ENCODE measurements at places on chromosomes 16 and 17.

GRCh38 chr17:73526952-73527351 is 117.3 kb downstream of the SDK2 start:
- DNase-seq, result no peak

DNA sequence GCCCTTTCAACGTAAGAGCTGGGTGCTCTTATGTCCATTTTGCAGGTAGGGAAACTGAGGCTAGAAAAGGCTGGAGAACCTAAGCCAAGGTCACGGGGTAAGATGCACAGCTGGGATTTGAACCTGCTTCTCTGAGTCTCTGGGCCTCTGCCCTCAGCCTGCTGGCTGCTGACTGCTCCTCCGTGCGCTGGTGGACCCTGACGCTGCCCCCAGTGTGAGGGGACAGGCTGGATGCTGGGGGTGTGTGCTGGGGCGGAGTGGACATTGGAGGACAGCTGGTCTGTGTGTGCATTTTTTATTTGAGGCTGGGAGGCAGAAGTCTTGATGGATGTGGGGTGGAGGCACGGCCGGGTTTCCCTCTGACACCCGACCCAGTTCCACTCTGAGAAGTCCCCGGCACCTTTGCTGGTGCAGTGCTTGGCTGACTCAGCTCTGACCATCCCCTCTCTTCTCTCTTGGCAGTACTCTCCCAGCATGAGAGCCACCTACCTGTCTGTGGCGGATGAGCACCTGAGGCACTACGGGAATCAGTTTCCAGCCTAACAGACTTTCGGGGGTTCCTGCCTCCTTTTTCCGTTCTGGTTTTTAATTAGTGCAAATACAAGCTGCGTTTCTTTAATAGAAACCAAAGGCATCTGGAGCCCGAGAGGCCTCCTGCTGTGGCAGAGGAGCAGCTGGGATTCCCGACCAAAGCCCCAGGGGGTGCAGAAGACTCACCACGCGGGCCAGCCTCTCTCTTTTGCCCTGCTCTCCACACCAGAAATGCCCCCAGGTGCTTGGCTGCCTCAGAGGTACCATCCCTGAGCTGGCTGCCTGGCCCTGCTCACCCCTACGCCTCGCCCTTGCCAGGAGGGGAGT is 14.1 kb upstream of the DNAI2 start:
- no peak for DNase-seq

DNA sequence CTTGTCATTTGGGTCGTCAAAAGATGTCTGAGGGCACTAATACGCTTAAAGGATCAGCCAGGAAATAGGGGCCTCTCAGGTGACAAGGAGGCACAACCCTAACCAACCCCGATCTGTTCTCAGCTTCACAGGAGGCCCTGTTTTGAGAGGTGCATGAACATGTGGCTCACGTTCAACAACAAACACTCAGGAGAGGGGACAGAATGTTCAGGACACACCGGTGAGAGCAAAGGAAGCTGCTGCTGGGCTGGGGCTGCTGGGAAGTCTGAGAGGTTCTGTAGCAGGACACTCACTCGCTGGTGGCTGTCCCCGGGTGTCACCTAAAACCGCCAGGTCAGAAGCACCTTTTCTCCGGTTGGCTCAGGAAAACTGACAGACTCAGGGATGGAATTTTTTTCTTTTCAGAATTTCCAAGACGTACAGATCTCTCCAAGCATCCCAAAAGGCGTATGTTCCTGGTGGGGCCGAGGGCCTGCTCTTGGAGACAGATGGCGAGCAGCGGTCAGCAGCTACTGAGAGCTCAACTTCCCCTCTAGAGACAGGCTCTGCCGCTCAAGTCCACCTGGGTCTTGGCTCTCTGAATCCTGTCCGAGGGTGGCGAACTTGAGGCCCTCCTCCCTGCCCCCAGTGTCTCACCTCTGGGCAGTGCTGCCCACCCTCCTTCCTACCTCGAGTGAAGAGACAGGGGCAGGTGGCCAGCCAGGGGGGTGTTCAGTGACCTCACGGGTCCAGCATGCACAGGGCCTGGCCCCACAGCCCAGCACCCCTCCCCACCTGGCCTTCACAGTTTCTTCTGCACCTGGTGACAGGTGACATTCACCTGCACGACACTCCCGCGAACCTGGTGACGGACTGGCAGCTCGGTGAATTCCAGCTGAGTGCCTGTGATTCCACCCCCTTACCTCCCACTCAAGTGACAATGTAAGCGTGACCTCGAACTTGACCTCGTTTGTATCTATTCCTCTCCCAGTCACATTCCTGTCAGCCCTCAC is 22.9 kb downstream of the CLUH start:
- DNase-seq, result no peak

DNA sequence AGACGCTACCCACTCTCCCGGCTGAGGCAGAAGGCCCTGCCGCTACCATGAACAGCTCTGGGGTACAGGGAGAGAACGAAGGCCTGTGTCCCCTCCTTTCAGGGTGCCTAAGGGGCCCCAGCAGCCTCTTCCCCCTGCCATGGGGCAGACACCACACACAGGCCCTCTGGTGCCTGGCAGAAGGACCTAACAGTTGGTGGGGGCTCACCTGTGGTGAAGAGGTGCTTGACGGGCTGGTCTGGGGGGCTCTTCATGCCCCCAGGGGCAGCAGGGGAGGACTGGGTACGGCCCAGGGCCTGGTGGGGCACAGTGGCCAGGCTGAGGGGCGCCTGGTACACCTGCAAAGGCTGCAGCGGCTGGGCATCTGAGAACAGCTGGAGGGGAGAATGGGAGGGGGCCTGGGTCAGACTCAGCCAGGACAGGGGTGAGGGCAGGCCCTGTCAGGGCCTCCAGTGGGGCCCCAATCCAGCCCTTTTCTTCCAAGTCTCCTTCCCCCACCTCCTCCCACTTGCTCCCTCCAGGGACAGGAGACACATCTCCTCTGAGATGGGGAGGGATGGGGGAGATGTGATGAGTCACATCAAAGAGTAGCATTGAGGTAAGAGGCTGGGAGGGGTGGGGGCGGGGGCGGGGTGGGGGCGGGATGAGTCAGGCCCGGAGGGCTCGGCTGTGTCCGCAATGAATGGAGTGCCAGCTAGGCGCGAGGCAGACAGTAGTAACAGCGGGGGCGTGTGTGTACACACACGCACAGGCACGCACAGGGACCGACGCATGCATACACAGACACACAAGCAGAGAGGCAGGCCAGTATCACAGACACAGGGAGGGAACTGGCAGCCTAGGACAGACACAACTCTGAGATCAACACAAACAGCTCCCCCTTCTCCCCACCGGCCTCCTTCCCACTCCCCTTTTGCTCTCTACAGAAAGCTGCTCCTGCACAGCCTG is 16.1 kb downstream of the G6PC3 start:
- DNase-seq, result peak; percentile 98

DNA sequence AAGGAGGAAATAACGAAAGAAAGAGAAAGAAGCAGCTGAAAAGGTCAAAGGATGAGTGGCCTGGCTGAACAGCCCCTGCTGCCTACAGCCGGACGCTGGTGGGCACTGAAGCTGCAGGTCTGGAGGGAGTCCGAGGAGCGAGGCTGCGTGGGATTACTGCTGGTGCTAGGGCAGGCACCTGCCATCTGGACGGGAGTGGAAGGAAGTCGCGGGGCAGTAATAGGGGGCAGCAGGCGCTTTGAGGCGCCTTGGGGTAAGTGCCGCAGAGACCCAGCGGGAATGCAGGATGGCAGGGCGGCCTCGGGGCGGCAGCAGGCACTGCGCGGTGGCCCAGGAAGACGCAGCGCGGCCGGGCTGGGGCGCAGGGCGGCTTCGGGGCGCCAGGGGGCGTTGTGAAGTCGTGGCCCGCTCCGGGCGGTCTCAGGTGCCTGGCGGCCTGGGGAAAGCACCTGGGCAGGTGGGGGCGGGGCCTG is 303 bp upstream of the SCNN1G start:
- DNase-seq, result peak; percentile 46

DNA sequence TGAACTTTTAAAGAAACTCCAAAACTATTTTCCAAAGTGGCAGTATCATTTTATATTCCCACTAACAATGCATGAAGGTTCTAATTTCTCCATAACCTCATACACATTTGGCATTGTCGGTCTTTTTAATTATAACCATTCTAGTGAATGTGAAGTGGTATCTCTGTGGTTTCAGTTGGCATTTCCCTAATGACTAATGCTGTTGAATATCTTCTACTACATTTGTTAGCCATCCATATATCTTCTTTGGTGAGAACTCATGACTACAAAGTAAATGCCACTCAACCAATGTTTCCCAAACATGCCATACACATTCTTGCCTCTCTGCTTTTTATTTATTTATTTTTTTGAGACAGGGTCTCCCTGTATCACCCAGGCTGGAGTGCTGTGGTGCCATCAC is 31.7 kb upstream of the TAOK1 start:
- DNase-seq, result peak; percentile 31

- DNase-seq, result no peak
Measured at GRCh38 chr17:73290399-73291259, 21.2 kb downstream of the CDC42EP4 start.

GRCh38 chr16:50559804-50560514 is 11.8 kb downstream of the NKD1 start:
- no peak for DNase-seq

DNA sequence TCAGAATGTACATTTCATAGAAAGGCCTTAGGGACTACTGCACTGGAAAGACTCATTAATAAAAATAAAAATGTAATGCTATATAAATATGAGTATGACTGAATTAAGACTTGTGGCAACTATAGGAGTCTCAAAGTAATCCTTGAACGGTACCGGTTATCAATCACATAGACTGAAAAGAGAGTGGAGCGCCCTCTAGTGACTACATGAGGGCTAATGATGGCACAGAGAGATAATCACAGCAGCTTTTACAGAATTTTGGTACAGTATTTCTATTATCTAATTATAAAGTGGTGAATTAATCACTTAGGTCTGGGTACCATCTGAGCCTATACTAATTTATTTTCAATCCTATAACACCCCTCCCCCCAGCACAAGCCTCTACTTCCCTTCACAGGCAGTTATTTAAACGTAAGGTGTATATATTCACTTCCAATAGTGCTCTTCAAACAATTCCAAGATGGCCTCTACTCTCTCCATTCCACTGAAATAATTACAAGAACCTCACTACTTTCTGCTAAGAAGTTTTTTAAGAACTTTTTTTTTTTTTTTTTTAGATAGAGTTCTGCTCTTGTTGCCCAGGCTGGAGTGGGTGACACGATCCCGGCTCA is 40.7 kb upstream of the ANKFY1 start:
- DNase-seq, result peak; percentile 51

DNA sequence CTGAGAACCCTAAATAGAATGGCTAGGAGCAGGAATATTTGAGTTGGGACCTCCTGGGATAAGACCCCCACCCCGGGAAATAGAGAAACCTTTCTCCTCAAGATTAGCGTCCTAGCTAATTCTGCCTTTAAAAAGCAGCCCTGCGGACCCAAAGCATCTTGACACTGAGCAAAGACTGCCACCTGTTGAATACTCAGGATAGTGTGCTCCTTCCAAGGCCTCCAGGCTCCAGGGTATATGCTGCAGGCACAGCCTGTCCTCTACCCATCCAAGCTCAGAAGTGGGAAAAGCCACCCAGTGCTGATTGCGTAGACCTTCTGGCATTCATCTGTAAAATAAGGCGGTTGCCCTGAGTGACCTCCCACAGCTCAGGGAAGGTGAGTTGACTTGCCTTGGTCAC is 456.2 kb upstream of the DYNLRB2 start:
- DNase-seq, result peak; percentile 47

GRCh38 chr17:19301973-19302372 is 60.5 kb downstream of the B9D1 start:
- no peak for DNase-seq

DNA sequence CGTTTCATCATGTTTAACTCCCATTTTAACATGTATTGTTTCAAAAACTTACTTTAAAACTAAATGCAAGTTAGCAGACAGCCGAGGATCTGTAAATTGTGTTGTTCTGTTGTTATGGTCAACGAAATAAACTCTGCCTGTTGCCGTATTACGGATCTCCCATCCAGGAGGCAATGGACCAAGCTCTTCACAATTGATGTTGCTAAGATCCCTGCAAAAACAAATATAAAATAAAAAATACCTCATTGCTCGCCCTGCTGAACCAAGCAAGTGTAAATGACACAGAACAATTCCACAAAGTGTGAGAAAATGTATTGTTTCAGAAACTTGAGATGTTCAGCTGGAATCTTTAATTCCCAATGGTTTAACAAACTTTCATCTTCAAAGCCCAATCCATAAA is 65.0 kb downstream of the CEP95 start:
- DNase-seq, result no peak

GRCh38 chr16:57472665-57473060 is 10.2 kb downstream of the POLR2C start:
- no peak for DNase-seq

All from fibroblast of skin of right biceps (primary cell).